ENCODE measurements at places on chromosomes 6 and 20. TPM values are rescaled to one million over a fixed set of nuclear protein-coding genes. Genes with fewer than 3 reads are reported as not detected.

DNA sequence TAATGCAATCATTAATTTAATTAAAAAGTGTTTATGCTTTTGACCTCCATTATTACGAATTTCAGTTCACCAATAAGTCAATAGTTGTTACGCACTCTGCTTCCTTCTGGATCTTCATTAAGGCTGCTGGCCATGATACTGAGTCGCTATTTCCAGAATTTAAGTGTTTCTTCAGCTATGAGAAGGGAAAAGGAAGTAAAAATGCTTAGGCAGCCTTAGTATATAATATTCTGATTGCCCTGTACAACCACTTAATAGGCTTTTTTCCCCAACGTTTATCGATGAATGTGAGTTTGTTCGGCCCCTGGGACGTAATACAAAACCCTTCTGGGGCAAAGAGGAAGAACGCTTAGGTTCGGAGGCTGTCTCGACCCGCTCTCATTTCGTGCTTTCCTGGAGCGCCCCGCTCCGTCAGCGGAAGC, 644 bp downstream of the OARD1 start:
- no peak for DNase-seq

The CDKN1A gene
- 208 TPM for total RNA-seq

The STMND1 gene
- total RNA-seq: 0.14 TPM

The CLDN20 gene
- not detected for total RNA-seq
